Articular chondrocyte of knee joint (primary cell): ENCODE measurements at places on chromosomes 3 and 15. TPM values are rescaled to one million over a fixed set of nuclear protein-coding genes. Genes with fewer than 3 reads are reported as not detected.

GABRA5 gene
- under 0.01 and 0.22 TPM in 2 replicates for total RNA-seq

EEFSEC gene
- 4.5 and 6.0 TPM in 2 replicates for total RNA-seq

TTC21A gene
- total RNA-seq = 4.4 and 6.8 TPM in 2 replicates

DAZL gene
- 0.22 TPM in 1 of 2 replicates, not detected in the other for total RNA-seq
